SW 1271 (cell line): ENCODE measurements at places on chromosomes 11 and 22.

DNA sequence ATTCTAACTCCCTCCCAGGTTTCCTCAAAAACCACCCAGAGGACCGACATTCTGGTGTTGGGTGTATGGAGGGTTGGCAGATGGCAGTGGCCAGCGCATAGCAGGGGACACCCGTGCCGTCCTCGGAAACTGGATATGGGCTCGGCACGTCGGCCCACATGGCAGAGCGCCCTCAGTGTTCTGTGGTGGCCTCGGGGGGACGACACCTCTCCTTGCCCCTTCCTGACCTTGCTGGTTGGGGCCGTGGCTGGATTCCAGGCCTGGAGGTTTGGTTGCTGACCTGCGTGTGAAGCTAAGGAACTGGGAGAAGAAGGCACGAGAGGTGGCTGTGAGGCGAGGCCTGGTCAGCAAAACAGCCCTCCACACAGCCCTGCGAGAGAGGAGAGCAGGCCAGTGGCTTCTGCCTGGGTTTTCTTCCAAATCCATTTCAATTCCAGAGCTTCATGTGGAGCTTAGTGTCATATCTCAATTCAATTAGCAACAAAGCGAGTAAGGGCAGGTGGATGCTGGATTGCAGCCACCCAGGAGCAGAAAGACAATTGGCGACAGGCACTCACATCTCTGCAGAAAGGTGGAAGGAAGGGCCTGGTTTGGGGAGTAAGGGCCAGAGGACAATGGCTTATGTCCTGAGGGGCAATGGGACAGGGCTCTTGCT lies 478.4 kb downstream of the BRD1 start:
- DNase-seq = no peak

- DNase-seq = peak; percentile 15
Measured at GRCh38 chr11:20443596-20443995, 56.1 kb downstream of the PRMT3 start.

GRCh38 chr11:65448074-65448417 lies 25.4 kb downstream of the NEAT1 start:
- DNase-seq = no peak

DNA sequence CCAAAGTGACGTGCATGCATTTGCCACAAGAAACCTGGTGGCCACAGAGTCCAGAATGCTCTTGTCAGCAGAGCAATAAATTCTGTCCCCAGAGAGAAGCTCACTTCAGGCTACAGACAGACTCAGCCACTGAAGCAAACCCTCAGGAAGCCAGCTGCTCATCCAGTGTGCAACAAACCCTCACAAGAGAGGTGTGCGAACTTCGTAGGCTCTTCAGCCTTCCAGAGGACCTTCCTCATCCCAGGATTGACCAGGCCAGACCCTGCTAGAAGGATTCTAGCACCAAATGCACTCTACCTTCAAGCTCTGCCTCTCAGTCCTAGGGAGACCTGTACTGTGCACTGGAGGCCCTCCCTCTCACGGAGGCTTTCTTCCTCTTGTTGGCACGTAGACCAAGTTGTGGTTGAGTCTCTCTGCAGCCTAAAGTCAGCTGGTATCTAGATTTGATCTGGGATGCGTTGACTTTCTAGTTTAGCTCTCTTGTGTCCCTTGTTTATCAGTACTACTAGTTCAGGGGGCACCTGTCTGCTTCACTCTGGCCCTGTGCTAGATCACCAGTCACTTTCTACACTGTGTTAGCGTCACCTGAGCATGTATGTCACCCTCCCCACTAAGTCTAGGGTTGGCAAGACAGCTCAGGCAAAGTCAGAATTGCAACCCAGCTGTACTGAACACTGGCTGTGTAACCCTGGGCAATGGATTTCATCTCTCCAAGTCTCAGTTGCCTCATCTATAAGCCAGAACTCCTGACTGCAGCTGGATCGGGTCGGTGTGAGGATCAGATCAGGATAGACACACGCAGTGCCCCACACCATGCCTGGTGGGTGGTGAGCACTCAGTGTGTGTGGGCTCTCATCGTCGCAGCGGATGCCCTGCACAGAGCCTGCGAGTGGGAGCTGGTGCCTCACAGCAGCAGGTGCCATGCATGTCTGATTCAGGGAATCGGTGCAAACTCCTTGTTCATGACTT lies 22.1 kb upstream of the TMPRSS13 start:
- no peak for DNase-seq

DNA sequence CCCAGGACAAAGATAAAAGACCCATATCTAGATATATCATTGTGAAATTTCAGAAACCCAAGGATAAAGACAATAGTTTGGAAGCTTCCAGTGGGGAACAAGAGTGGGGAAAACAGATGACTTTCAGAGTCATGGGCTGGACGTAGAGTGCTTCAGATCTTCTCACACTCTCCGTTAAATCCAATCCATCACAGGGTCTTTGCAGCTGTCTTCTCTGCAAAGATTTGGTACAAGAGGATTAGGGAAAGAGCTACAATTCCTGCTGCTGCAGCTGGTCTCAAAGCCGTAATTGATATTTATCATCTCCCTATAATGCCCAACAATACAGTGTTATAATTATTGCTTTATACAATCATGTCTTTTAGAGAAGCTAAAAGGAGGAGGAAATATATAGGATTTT lies 63.4 kb upstream of the CLPB start:
- DNase-seq = no peak

DNA sequence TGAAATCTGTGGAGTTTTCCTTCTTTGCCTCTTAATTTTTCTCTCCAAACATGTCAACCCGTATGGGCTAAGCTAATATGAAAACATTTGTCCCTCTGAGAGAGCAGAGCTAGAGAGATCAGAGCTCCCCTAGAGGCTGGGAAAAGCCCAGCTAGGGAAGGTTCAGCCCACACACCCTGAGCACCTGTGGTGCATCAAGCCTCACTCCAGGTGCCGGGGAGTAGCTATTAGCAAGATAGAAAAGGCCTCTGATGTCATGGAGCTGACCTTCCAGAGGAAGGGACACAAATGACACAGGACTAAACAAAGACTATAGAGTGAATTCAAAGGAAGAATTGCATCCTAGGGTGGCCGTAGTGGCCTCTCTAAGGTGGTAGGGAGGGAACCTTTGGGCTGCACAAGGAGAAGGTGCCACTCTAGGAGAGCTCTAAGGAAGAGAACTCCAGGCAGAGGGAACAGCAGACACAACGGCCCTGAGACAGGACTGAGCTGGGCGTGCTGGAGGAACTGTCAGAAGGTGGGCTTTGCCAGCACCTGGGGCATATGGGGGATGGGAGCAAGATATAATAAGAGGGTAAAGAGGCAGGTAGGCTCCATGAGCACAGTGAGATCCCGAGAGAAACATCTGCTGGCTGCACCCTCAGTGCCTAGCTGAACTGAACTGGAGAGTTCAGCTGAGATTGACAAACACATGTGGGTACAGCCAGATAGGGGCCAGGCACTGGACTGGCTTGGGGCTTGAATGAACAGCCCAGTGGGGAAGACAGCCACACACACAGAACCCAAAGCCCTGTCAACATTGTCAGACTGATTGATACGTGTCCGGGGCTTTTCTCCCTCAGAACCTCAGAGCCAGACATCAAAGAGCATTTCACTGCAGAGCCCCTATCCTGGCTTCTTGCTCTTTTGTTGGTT lies 65.5 kb upstream of the DRD2 start:
- DNase-seq = no peak

GRCh38 chr22:22951035-22951434 lies 63.4 kb downstream of the IGLL5 start:
- no peak for DNase-seq

DNA sequence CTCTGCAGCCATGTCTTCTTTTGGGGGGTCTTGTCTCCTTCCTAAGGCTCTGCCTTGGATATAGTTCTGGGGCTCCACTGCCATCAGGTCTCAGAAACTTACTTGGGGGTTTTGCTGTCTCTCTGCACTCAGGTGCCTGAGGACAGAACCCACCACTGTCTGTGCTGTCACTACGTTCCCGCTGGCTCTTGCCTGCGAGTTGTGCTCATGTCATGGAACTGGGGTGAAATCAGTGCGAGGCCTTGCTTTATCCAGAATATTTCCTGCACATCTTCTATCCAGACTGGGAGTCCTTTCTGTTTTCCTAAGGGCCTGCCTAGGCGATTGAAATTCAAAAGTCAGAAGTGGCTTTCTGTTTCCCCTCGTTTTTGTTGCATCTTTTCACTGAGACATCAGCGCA lies 6.6 kb upstream of the USP2 start:
- DNase-seq = no peak

- DNase-seq = no peak
Measured at GRCh38 chr11:117976445-117976844, 9.7 kb upstream of the IL10RA start.

- DNase-seq = peak; percentile 35
Measured at GRCh38 chr11:3609416-3610265, 32.2 kb downstream of the ART5 start.

DNA sequence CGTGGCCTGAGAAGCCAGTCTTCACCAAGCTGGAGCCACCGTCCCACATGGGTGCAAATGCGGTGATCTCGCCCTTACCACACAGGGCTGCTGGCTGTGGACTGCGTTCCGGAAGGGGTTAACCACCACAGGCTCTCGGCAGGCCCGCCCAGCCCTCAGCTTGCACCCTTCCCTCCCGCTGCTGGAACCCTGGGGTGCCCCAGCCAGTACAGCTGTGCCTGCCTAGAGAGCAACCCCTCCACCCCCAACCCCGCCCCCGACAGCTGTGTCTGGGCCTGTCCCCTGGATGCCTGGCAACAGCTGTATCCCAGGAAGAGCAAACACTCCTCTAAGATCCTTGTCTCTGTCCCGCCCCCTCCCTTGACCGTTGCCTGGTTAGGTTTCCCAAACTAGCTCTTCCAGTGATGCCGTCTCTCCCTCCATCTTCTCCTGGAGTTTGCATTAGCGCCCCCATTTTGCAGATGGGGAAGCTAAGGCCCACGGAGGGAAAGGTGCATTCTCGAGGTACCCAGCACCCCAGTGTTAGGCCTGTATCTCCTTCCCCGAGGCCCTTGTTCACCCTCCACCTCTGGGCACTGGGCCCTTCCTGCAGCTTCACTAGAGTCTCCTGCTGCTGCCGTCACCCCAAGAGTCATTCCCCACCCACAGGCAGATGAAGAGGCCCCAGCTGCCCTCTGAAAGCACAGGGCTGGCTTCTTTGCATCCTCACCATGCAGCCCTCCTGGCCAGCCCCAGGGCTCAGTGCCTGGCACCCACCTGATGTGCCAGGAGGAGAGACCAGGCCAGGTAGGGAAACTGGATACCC lies 12.6 kb upstream of the COX8A start:
- DNase-seq = no peak

GRCh38 chr11:85759915-85760314 lies 51.0 kb downstream of the SYTL2 start:
- no peak for DNase-seq

- DNase-seq = no peak
Measured at GRCh38 chr11:108037211-108037610, 28.5 kb downstream of the CUL5 start.

- DNase-seq = no peak
Measured at GRCh38 chr22:38947321-38948140, 9.9 kb upstream of the APOBEC3A start.

DNA sequence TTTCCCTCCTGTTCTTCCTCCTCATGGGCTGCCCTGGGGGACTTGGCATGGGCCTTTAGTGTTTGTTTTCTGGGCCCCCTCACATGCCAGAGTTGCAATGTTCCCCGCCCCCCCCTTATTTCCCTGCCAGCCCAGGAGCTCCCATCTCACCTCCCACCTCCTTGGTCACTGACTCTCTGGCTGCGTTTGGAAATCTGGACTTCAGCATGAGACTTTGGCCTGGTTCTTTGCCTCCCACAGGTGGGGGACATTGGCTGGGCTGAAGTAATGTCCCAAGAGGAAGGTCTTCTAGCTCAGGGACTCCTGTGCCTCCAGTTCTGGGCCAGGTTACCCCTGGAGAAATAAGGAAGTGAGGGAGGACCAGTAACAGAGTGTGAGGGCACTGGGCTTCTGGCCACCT lies 7.0 kb downstream of the MTFP1 start:
- no peak for DNase-seq

GRCh38 chr11:117182551-117182935 lies 4.0 kb downstream of the SIDT2 start:
- no peak for DNase-seq

DNA sequence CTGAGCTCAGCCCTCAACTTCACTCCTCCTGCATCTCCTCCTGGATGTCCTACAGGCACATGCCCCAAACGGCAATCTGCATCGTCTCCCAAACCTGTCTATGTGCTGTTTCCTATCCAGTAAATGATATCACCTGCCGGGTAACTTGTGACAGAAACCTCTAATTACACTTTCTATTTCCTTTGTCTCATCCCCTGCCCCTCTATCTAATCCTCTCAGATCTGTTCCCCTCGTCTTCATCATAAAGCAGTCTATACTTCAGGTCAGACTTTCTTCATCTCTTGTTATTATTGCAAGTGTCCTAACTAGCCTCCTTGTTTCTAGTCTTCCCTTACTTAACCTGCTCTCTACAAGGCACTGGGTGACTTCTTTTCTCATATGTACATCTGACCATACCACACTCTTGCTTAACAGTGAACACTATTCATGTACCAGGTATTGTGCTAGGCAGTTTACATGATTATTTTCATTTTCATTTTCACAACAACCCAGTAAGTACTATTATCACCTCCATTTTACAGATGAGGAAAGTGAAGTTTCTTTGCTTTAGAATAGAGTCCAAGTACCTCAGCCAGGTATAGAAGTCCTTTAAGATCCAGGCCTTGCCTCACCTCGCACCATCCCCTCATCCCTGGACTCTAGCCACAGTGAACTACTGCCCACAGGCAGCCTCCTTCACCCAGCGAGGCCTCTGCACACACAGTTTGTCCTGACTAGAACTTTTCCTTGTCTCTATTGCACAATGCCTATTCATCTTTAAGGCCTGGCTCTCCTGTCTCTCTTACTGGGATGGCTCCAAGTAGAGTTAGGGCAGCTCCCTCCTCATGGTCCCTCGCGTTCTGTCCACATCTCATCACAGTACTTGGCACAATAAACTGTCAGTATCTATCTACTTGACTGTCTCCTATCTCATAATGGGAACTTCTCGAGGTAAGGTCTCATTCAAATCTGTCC lies 22.1 kb upstream of the UCP3 start:
- no peak for DNase-seq

DNA sequence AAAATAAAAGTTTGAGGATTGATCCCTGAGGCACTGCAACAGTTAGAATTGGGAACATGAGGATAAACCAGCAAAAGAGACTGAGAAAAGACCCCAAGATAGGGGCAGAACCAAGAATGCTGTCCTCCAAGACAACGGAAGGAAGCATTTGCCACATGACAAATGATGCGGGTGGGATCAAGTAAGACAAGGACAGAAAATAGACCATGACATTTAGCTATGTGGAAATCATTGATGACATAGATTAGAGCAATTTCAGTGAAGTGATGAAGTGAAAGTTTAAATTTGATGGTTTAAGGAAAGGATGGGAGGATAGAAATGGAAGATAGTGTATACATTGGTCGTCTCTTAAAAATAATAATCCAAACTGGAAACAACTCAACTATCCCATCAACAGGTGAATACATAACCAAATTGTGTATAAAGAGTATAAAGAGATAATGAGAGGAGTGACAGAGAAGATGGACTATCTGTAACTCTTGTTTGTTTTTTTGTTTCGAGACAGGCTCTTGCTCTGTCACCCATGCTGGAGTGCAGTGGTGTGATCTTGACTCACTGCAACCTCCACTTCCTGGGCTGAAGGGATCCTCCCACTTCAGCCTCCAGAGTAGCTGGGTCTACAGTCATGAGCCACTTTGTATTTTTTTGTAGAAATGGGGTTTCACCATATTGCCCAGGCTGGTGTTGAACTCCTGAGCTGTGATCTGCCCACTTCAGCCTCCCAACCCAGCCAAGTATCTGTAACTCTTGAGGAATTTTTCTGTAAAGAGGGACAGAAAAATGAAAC lies 48.7 kb upstream of the FDX1 start:
- no peak for DNase-seq
